Fibroblast of skin of abdomen (primary cell): ENCODE measurements at places on chromosomes 2 and 18.

- peak; percentile 33 for DNase-seq
Measured at GRCh38 chr2:229133155-229133772, 137.8 kb downstream of the PID1 start.

GRCh38 chr2:177599139-177599688 lies 206.6 kb downstream of the AGPS start:
- no peak for DNase-seq

DNA sequence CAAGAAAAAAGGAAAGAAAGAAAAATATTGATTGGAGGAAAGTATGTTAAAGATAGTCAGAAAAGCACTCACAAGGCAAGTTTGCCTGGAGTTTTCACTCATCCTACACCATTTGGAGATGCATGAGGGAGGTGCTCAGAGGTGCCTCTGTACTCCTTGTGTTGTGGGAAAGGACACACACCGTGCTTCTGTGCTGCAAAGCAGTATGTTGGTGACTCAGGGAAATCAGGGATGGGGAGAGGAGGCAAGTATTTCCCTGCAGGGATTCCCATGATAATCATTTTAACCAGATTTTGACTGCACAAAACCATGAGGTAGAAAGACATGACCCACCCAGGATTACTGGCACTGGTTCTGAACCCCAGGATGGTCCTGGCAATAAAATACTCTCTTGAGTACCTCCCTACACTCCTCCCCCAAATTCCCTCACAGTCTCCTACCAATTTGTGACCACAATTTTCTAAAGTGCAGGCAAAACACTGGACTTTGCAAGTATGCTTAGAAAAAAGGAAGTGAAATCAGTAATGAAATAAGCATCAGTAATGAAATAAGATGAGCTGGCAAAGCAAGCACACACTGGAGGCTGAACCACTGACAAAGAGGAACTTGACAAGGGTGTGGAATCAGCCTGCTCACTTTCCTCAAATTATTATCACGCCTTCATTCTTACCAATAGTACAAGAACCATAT lies 155.5 kb upstream of the ACVR2A start:
- no peak for DNase-seq

DNA sequence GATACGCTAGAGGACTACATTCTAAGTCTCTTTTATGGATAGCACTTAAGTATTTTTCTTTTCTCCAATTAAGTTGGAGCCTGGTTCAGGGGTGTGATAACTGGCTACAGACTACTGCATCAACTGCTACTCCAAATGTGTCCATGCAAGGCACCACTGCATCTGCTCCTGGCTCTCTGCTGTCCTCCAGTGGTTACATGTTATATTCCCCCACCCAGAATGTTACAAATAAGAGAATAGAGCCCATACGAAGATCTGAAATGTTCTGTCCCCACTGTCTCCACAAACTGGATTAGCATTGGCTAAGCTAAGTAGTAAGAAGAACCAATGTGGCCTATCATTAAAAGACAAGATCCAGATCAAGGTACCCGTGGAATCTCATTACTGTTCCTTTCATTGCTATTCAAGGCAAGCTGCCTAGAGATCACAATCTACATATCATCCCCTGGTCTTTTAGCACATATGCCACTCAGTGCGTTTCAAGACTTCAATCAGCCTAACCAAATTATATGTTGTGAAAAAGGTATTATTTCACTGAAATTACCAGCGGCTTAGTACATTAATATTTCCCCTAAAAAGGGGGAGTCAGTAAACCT lies 308.3 kb upstream of the SLC8A1 start:
- peak; percentile 63 for DNase-seq

GRCh38 chr2:150944315-150944714 lies 317.3 kb downstream of the RBM43 start:
- no peak for DNase-seq

DNA sequence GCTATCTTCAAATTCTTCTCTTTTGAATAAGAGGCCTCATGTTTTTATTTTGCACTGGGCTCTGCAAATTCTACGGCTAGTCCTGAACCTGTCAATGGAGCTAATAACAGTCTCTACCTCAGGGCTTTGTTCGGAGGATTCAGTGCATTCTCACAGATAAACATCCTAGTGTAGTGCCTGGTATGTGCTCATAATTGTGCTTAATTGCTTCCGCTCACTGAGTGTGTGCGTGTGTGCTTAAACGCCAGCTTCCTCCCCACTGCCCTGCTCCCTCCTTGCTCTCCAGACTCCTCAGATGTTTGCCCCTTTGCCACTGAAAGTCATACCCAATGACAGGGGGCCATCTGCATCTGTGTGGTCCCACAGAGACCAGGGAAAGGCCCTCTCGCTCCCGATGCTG lies 6.7 kb downstream of the GYPC start:
- no peak for DNase-seq

DNA sequence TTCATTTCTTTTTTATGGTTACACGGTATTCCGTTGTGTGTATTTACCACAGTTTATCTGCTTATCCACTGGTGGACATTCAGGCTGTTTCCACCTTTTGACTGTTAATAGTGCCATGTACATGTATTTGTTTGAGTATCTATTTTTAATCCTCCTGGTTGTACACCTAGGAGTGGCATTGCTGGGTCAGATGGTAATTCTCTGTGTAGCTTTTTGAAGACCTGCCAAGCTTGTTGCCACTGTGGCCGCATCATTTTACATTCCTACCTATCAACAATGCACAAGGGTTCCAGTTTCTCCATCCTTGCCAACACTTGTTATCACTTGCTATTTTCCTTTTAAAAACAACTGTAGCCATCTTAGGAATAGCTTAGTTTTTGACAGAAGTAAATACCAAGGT lies 13.3 kb downstream of the MPHOSPH10 start:
- DNase-seq: no peak

DNA sequence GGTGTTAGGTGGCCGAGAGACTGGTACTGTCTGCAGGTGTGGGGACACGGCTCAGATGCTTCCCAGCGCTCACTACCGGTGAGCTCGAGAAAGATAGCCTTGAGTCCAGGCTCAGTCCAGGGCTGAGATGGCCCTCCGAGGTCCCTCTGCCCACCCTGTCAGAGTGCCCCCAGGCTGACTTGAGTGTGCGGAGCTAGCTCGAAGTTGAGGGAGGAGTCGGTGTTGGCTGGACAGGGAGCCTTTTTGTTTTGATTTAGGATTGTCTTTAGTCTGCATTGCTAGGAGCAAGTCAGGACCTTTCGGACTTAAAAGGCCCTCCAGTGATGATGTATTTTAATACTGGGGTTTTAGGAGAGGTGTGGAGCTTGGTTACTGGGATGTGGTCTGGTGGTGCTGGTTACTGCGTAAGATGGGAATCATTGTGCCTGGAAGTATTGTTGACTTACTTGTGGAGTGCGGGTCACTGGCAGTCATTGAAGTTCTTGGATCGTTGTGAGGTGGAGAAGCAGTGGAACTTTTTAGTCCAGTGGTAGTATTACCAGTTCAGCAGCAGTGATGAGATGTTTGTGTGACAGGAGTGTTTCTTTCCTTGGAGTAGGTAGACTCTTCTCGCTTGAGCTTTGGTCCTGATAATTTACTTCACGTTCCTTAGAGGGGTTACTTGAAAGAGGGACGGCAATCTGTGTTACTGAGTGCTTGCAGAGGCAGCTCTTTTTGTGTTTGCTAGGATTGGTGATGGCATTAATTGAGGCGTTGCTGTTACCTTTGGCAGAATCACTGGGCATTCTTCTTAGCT lies 633 bp downstream of the KIAA1328 start:
- peak; percentile 6 for DNase-seq

- peak; percentile 94 for DNase-seq
Measured at GRCh38 chr2:128374001-128374710, 55.5 kb upstream of the HS6ST1 start.

DNA sequence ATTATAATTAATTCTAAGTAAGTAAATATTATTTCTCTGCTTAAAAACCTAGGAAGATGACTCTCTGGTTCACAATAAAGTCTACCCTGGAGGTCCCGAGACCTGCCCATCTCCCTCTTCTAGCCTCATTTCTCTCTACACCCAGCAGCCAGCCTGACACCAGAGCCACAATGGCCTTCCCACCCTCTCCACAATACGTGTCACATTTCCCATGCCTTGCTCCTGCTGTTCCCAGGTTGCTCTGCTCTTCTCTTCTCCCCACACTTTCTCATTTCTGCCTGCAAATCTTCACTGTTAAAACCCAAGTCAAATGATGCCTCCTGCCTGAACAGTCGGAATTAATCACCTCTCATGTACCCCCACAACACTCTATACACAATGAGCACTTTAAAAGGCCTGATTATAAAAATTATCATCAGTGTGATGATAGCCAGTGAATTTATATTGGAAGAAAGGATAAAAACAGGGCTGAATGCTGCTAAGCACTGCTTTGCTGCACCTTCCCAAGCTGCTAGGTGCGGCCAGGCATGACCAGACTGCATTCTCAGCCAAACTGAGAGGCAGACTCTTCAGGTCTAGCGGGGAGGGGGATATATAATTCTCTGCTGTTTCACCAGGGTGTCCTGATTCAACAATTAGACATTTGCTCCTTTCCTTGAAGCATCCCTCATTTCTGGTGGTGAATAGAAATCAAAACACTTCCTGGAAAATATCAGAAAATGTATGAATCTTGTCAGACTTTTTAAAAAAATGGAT lies 160.6 kb downstream of the DTNA start:
- DNase-seq: no peak

GRCh38 chr2:219249203-219249980 lies 3.7 kb upstream of the TUBA4B start:
- DNase-seq: peak; percentile 67

- DNase-seq: no peak
Measured at GRCh38 chr2:210004881-210005280, 2.4 kb downstream of the RPE start.

- no peak for DNase-seq
Measured at GRCh38 chr2:109364217-109364616, 235.2 kb downstream of the SH3RF3 start.

DNA sequence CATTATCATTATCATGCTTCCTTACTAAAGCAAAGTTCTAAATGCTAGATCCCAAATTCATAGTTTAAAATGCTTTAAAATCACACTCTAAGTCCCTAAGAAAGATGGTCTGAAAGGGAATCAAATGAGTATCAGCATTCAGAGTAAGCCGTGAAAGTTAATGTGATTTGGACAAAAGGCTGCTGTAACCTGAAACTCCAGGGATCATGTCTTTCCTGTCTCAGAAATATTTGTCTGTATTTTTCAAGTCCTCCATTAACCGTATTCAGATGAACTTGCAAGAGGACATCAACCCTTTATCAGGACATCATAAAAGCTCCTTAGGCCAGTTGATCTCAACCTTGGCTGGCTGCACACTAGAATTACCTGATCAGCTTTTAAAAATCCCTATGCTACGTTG lies 324.3 kb upstream of the PKDCC start:
- DNase-seq: no peak

DNA sequence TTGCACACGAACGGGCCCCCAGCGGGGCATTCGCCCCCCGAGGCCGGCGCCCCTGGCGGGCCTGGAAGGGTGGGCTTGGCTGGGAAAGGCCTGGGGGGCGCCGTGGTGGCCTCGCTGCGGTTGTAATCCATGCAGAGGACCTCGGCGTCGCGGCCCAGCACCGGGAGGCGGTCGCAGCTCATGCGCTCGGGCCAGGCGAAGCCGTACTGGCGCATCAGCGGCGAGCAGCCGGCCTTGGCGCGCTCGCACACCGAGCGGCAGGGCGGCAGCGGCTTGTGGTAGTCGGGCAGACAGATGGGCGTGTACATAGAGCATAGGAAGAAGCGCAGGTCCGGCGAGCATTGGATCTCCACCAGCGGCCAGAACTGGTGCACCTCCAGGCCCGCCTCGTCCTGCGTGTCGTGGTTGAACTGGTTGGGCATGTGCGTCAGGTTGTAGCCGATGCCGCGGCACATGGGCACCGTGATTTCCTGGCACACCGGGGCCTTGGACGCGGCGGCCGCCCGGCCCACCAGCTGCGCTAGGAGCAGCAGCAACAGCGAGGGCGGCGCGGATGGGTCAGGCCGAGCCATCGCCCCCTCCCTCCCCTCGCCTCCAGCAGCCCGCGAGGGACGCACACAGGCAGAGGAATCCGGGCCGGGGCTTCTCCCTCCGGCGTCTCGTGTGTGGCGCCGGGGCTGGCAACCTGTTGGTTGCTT lies 1.4 kb downstream of the FZD5 start:
- no peak for DNase-seq

GRCh38 chr2:122391726-122392125 lies 636.3 kb downstream of the TSN start:
- no peak for DNase-seq

GRCh38 chr2:43438342-43438741 lies 157.5 kb downstream of the THADA start:
- DNase-seq: no peak

GRCh38 chr2:3181416-3182010 lies 196.1 kb downstream of the EIPR1 start:
- no peak for DNase-seq
